ENCODE measurements at places on chromosomes 4 and X.

DNA sequence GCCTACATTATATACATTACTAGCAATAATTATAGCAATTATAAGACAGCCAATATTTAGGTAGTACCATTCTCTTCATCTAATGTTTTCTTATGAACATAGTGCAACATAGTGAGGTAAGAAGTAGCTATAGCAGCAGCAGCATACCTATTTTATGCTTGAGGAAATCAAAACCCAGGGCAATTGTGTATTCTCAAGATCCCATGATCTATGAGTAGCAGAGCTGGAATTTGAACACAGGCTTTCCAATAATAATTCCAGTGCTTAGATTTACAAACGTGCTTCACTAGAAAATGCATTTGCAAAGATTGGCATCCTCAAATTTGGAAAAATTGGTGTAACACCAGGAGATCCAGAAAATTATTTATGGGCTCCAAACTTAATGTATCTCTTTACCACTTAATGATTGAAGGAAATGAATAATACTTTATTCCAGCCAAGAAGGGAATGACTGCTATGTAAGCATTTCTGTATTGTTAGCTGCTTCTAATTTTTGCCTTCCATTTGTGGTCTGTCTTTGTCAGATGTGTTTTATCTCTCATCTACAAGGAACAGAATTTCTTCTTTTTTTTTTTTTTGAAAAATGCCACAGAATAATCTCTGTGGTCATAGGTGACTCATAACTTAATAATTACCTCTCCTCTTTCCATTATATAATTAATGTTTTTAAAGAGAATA, 451.1 kb downstream of the ARAP2 start:
- DNase-seq: no peak

GRCh38 chr4:2378401-2378800, 40.0 kb downstream of the ZFYVE28 start:
- DNase-seq: no peak

DNA sequence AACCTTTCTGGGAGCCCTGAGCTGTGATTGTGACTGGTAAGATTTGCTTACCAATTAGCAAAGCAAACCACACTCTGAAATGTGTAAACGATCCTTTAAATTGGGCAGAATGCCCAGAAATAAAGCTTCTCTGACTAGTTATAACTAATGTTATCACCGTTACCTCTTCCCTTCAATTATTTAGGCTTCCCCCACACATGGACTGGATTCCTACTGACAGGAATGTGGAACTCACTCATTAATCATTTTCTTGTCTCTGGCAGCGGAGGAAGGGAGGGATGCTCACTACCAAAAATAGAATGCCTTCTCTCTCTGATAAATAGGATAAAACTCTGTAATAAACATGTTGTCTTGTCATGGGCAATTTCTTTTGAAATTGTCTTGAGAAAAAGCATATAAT, 25.3 kb upstream of the NWD2 start:
- DNase-seq: no peak

DNA sequence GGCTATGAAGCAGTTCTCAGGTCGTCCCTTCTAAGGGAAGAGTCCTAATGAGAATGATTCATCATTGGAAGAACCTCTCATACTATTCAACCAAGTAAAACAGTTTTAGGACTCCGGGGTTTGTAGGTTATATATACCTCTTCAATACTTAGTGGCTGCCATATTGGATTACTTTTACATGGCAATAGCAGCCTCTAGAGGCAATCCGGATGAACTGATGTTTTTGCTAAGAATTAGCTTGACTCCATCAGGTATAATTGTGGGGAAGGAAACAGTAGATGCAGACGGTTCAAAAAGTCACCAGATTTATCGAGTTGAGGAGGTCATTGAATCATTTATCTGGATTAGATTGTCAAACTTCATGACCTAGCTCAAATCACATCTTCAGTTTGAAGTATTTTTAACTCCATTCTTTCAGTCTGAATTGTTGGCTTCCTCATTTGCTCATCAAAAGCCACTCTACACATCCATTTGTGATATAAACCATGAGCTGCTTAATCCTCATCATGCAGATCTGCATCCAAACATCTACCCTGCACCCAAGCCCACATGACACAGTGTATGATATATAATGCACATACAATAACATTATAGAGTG, 28.4 kb downstream of the GUCY1B1 start:
- no peak for DNase-seq

- no peak for DNase-seq
These were observed 28.0 kb downstream of the TBL1X start for GRCh38 chrX:9492901-9493300.

DNA sequence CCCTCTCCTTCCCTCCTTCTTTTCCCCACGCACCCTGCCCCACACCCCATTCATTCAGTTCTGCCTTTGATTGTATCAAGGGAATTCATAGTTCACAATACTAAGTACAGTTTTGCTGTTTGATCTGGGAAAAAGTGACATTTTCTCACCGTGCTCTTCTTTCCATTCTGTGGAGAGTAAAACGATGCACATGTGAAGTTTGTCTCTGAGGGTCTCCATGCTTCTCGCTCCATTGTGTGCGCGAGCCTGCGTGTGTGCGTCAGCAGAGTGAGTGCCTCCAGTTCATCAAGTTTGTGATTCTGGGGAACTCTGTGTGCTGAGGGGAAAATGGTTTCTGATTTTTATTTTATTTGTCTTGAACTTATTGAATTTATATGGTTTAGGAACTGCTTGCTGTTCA, 1.9 kb downstream of the STK26 start:
- no peak for DNase-seq

DNA sequence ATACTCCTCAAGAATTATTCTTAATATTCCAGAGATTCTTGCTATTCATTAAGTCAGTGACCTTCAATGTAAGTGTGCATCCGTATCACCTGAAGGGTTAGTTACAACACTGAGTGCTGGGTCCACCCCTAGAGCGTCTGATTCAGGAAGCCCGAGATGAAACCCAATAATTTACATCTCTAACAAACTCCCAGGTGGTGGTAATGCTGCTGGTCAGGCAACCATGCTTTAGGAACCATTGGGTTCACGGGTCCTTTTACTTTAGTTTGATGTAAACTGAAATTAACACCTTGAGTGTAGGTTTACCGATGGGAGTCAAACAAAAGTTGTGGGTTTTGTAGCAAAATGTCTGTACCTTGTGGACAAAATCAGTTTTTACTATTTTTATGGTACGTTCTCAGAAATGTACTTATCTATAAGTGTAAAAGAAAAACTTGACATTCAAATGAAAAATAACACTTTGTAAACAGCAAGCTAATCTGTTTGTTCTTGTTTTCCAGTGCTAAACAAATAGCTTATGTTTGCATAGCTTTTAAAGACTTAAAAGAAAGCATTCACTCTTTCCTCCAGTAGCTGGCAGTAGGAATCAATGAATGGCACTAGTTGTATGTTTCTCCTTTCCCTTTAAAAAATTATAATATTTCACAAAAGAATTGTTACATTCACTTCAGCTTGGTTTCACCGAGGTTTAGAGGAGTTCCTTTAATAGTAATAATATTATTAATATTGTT, 32.7 kb downstream of the ACE2 start:
- no peak for DNase-seq

- no peak for DNase-seq
These were observed 830 bp upstream of the MSANTD1 start for GRCh38 chr4:3248178-3248480.

DNA sequence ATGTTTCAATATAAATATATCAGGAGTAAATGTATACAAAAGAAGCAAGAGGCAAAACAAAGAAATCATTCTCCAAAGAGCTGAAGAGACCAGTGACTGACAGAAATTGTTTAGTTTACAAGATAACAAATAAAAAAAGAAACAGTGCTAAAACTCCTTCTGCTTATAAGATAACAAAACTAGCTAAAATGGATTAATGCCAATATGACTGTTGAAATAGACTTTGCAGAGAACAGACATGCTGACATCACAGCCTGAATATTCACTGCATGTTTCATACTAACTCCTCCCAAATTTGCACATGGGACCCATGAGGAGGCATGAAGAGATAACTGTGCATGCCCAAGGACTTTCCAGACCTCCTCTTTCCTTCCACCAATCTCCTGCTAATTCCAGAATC, 6.2 kb upstream of the GABRA4 start:
- DNase-seq: no peak

DNA sequence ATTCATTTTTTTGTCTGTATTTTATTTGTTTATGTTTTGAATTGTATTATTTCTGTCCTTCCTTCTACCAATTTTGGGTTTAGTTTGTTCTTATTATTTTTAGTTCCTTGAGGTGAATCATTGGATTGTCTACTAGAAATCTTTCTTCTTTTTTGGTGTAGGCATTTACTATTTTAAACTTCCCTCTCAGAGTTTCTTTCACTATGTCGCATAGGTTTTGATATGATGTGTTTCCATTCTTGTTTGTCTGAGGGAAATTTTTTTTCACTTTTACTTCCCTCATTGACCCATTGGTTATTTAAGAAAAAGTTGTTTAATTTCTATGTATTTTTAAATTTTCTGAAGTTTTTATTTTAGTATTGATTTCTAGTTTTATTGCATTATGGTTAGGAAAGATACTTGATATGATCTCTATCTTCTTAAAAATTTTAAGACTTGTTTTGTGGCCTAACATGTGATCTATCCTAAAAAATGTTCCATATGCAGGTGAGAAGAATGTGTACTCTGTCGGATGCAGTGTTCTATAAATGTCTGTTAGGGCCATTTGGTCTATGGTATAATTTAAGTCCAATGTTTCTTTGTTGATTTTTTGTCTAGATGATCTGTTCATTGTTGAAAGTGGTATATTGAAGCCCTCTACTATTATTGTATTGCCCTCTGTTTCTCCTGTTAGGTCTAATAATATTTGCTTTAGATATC, 68.8 kb downstream of the IL15 start:
- no peak for DNase-seq

DNA sequence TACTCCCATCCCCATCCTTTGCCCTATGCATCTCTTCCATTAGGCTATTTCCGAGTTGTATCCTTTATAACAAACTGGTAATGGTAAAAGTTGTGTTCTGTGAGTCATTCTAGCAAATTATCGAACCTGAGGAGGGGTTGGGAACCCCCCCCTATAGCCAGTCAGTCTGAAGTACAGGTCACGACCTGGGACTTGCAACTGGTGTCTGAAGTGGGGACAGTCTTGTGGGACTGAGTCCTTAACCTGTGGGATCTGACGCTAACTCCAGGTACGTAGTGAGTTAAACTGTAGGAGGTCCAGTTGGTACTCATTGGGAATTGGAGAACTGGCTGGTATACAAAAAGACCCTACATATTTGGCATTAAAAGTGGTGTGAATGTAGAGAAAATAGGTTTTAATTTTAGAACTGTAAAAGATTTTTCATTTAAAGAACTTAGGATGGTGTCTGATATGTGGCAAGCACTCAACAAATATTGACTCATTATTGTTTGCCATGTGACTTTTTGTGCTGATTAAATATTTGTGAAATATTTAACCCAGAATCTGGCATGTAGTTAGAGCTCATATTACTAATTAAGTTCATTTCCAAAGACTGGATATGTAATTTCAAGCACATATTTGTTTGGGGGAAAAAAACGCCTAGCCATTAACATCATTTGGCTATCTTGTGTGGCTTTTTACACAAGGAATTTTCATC, 50.7 kb downstream of the CHST7 start:
- no peak for DNase-seq

DNA sequence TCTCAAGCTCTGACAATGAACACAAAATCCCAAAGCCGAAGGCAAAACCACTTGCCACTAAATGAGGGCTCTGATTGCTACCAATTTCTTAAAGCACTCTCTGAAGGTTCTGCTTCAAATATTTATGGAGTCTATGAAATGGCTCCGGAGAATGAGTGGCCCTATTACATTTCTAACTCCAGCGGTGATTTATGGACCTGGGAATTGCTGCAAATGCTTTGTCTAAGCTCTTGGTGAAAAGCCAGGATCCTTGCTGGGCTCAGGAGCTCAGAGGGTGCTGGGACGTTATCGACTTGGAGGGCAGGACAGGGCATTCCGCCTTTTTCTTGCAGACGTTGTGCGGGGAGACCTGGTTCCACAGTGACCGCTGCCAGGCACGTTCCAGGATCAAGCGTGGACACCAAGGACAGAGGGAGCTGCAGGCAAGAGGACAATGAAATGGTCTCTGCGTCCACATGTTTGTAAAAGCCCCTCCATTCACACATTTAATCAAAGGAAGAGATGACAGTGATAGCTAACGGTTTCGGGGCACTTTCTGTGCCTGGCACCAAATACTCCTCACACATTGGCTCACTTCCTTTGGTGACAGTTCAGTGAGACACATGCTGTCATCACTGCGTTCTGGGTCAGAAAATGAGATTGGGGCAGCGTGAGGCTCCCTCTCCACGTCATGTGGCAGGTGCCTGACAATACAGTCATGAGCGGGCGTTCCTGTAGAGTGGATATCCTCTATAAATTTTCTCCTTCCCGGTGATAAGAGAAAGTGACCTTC, 58.8 kb downstream of the C4orf50 start:
- DNase-seq: no peak

GRCh38 chr4:188536826-188537225, 397.6 kb downstream of the TRIML1 start:
- no peak for DNase-seq

DNA sequence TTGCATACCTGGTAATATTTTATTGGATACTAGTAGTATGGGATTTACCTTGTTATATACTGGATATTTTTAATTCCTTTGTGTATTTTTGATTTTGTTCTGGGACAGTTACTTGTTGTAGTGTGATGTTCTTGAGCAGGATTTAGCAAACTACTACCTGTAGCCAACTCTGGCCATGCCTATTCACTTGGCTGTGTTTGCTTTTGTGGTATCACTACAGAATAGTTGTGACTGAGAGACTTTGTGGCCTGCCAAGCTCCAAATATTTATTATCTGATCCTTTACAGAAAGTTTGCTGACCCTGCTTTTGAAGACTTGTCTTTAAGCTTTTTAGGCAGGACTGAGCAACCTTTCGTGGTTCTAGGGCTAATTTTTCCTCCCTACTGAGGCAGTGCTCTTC, 17.8 kb downstream of the ZCCHC4 start:
- no peak for DNase-seq

DNA sequence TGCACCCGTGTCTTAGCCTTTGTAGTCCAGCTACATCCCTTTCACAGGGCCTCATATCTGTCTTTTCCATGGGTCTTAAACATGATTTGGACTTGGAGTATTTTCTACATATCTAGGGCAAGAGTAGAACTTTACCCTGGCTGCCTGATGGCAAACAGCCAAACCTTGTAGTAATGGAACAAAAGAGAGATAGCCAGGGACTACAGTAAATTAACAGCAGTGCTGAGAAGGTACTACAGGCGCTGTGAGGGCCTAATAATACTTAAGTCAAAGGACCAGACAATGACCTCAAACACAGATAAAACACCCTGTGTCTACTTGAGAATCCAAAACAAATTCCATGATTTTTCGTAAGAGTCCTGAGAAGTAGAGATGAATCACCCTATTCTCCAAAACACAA, 111.0 kb upstream of the WDR17 start:
- no peak for DNase-seq

- DNase-seq: no peak
These were observed 101.9 kb downstream of the SLIT2 start for GRCh38 chr4:20353646-20354045.

DNA sequence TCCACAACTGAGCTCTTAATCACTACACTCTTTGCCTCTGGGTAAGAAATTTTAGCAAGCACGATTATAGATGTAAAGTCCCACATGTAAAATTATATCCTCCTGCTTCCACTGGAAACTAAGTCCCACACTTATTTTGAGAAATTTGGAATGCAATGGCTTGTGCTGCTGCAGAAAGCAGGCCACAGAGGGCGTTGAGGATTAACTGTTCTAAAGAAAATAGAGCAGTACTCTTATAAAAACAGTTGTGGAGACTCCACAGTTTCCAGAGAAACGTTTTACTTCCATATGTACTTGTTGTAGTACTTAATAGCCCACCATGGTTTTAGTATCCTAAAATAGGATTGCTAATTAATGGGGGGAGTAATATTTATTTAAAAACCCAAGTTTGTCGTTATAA, 1.7 kb upstream of the CENPC start:
- DNase-seq: no peak
